ENCODE measurements at places on chromosomes 12 and 14. TPM values are rescaled to one million over a fixed set of nuclear protein-coding genes. Genes with fewer than 3 reads are reported as not detected.

Gene KRT6B
- not detected for total RNA-seq

Gene SPTB
- total RNA-seq, result 0.05 TPM

Gene TTC9
- 6.1 TPM for total RNA-seq

Gene GPR84
- 1.8 TPM for total RNA-seq

Gene CLEC1B
- total RNA-seq, result not detected

Gene MAP1LC3B2
- 0.37 TPM for total RNA-seq

GRCh38 chr12:13206560-13206897 is 10.0 kb downstream of the EMP1 start:
- DNase-seq, result no peak

DNA sequence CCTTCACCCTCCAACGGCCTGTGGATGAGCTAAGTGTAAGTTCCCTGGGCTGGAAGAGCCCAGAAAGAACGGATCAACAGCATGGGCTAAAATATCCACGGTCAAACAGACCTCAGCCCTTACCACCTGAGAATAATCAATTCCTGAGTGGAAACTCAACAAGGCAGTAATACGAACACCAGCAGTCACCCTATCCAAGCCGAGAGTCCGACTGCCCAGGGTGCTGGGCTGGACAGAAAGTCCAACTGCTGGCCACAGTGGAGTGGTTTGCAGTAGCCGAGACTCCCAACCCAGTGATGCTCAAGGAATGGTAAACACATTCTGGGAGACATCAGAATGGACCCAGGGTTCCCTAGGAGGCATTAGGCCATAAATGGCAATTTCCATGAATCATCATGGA is 36.8 kb downstream of the ANO2 start:
- DNase-seq, result no peak

- no peak for DNase-seq
These were observed 645.6 kb upstream of the TMEM132C start for GRCh38 chr12:127621366-127621765.

DNA sequence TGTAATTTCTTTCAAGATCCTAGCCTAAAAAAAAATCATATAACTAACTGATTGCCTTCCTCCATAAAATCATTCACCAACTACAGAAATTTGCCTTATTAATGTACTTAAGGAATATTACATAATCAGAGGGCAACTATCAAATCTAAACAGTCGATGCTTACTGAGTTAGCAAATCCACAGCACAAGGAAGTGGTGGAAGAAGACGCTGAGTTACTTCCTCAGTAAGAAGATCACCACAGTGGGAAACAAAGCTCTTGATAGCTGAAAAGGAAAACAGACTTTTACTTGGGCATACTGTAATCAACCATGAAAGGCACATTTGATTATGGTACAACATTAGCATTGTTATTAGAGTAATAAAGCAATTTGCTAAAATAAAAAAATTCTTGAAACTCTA is 48.7 kb downstream of the HEATR5A start:
- no peak for DNase-seq

DNA sequence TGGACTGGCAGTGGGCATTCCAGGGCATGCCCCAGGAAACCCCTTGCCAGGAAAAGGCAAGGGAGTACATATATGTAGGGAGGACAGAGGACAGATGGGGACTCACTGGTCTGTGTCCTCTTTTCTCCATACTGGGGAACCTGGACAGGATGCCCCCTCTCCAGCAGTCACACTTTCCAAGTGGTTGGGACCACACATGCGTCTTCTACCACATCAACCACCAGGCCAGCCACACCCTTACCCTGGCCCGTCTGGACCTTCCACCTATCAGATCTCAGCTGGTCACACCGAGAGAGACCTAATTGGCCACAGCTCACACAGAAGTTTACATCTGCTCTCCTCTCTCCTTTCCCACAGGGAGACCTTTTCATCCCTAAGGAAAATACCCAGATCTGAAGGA is 8.3 kb downstream of the ANKRD33 start:
- DNase-seq, result no peak

DNA sequence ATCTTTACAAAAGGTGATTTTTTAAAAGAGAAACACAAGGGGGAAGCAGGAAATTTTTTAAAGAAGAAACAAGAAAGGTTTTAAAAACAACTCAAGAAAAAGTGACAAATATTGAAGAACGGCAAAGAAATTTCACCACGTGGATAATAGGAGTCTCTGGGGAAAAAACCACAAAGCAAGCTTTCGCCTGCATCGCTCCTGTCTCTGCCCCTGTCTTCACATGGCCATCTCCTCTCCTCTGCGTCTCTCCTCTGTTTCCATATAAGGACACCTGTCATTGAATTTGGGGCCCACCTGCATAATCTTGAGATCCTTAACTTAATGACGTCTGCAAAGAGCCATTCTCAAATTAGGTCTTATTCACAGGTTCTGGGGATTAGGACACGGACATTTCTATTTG is 175.8 kb downstream of the ETV6 start:
- no peak for DNase-seq

GRCh38 chr12:63078906-63079305 is 72.1 kb downstream of the AVPR1A start:
- no peak for DNase-seq

DNA sequence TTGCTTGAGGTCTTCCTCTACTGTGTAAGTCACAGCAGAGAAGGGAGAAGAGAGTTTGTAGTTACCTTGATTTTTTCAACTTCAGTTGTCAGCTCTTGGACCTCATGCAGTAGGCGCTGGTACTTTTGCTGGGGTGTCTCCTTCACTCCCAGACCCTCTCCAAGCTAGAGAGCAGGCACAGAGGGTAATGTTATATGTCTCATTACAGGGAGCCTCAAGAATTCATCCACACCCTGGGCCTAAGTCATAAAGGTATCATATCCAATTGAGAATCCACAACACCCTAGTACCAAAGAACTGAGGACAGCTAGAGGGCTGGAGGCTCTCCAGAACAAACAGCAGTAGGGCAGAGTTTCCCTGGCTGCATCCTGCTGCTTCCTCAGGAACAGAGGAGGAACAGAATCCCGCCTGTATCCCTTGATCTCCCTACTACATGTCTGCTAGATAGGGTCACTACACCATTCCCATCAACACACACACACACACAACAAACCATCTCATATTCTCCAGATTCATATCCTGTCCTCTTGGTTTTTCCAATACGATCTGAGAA is 11.9 kb downstream of the DCTN2 start:
- no peak for DNase-seq

DNA sequence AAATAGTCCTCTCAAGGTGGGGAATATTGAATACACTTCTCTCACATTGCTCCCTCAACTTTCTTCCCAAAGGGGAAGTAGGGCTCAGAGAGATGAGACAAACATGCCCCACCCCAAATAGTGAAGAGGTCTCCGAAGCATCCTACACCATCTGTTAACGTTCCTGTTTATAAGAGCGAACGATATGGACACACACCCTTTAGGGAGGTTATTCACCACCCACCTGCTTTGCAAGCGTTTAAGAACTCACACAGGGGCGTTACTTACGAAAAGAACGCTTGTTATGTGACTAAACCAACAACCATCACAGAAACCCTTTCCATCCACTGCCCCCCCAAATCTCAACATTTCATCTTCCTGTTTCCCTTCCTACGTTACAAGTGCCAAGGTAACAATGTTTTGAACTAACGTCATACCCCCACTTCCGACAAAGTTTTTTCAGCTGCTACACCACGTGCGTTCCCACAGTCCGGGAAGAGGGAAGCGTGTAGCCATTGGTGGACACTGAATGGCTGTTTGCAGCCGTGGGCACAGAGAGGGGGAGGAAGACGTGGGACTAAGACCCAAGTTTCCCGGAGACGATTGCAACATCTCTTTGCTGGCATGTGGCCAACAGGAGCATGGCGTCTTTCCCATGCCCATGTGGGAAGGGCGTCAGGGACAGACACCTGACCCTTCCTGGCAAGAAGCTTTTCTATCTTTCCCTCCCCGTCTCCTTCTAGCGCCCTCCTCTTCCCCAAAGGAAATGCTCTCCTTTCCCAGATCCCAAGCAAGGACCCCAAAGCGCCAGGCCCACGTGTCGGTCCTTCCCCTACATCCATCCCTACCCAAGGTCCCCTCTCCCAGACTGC is 1.2 kb downstream of the YBX3 start:
- DNase-seq, result peak; percentile 49

- no peak for DNase-seq
These were observed 31.8 kb upstream of the GALNT9 start for GRCh38 chr12:132360906-132361777.

DNA sequence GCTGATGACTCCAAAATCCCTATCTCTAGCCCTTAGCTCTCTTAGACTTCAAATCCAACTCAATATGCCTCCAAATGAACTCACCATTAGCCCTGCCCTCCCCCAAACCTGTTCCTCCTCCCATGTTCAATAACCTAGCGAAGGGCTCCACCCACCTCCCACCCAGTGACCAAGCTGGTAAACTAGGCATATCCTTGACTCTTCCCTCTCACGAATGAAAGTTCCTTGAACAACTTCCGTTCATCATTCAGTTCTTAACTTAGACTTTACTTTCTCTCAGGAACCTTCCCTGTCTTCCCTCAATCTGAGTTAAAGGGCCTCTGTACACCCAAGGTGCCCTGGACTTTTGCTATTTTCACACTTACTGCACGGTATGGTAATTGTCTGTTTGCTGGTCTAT is 1.9 kb upstream of the KLHDC1 start:
- no peak for DNase-seq

DNA sequence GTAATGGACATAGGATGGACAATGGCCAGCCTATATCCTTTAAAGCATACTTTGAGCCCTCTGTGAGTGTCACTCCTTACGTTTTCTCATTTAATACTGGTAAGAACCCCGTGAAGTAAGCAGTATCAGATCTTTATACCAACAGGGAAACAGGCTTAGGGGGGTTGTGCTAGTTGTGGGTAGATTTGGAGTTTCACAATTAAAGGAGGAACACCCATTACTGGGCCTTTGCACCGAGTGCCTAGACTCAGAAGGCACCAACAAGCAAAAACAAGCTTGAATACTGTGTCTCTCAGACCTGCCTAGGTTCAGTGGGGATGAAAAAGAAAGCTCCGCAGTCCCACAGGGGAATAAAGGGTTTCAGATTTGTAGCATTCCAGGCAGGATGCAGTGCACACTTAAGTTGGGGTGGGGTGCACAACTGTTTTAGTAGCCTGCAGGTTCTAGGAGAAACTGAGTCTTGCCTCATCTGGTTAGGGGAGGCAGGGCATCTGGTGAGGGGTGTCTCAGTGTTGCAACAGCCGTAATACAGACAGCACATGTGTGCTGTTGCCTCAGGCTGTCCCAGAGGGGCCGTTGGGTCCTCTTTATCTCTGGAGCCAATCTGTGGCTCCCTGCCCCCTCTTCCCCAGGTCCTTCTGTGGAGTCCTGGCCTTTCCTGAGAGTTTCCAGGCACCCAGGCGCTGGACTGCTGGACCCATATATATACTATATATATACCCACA is 51.2 kb downstream of the IRAK3 start:
- DNase-seq, result no peak

GRCh38 chr14:104517426-104517825 is 62.1 kb upstream of the C14orf180 start:
- no peak for DNase-seq

DNA sequence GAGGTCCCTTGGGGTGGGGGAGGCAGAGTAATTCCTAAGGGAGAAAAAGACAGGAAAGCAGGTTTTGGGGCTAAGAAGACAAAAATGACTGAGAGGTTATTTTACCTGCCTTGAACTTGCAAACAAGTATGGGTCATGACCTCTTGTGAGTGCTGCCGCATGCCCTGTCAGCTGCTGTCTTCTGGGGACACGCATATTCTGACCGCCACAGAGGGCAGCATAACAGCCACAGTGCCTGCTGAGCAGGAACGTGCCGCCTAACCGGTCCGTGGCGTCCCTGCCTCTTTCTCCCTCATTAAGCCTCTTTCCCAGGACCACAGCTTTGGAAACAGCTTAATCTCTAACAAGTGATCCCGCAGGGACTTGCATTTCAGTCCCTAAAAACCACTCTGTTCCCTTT is 51.3 kb upstream of the KCNA1 start:
- DNase-seq, result no peak

DNA sequence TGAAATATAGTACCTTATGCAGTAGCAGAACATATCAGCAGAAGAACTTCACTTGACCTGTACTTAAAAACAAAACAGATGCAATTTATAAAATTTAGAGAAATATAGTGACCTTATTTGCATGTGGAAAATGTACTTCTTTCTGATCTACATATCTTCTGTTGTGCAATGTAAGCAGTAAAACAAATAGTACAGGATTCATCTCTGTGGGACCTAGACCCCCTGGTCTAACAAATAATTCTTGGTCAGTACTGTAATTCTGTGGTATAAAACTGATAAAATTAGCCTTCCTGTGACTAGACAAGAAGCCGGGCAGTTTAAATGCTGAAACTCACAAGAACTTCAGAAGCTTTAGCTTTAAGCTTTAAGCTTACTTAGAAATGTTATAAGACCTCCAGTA is 21.6 kb downstream of the HIF1A start:
- DNase-seq, result no peak

GRCh38 chr14:41899416-41899815 is 292.7 kb downstream of the LRFN5 start:
- no peak for DNase-seq

- DNase-seq, result no peak
These were observed 54.9 kb upstream of the SRSF5 start for GRCh38 chr14:69711881-69712560.

- DNase-seq, result no peak
These were observed 99.6 kb upstream of the HECTD1 start for GRCh38 chr14:31307198-31307597.

GRCh38 chr14:29370024-29370423 is 557.6 kb downstream of the PRKD1 start:
- no peak for DNase-seq

DNA sequence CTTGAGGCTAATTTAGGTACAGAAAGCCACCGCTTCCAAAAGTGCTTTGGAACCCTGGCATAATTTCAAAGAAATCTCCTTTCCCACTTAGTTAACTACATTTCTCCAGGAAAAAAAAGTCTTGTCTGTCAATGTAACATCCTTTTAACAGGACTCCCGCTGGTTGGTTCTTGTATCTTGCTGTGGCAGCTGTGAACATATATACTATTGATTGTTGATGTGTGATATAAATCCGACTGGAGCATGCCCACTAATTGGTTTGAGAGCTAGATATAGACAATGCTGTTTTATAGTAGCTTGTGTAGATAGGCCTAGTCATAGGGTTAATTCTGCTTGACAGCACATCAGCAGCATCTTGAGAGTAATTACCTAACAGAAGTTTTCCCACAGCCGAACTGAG is 89.6 kb downstream of the MSRB3 start:
- no peak for DNase-seq

DNA sequence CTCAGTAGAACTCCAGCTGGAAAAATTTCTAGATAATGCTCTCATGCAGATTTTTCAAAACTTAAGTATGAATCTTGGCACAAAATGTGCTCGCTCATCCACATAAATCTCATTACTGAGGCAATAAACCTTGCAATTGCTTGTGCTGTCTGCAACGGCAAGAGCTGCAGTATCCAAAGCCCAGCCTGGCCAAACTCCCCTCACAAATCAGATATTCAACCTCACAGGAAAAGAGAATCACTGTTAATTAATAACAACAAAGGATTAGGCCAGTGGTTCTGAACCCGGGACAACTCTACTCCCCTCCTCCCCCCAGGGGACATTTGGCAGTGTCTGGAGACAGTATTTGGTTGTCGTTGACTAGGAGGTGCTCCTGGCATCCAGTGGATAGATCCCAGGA is 19.2 kb upstream of the CORO1C start:
- DNase-seq, result no peak
